ENCODE measurements at places on chromosomes 5 and 9.

DNA sequence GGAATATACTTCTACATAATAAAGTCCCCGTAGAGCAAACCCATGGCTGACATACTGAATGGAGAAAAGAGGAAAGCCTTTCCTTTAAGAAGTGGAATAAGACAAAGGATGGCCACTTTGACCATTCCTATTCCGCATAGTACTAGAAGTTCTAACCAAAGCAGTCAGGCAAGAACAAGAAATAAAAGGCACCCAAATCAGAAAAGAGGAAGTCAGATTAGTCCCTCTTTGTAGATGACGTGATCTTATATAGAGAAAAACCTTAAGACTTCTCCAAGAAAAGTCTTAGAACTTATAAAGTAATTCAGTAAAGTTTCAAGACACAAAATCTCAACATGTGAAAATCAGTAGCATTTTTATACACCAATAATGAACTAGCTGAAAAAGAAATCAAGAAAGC is 133.9 kb downstream of the GIN1 start:
- no peak for DNase-seq

DNA sequence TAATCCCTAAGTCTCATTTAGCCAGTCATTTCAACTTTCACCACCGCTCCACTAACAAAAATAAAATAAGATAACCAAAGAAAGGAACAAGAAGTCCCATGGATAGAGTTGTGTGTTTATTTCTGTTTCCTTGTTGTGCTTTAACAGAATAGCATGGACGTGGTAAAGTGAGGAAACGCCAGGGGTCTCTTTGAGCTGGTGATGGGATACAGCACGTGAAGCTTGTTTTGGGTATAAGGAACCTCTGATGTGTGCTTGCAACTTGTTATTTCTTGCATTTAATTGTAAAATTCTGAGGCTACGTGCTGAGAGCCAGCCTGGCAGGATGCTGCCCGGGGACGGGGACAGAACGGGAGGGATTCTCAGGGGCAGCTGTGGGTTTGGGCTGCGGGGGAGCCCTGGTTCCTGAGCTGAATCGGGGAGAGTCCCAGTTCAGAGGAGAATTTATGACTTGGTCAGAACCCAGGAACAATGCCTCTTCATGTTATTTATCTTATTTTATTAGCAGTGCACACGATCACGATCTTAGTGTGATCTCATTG is 63.4 kb downstream of the ANKRD33B start:
- DNase-seq: no peak

DNA sequence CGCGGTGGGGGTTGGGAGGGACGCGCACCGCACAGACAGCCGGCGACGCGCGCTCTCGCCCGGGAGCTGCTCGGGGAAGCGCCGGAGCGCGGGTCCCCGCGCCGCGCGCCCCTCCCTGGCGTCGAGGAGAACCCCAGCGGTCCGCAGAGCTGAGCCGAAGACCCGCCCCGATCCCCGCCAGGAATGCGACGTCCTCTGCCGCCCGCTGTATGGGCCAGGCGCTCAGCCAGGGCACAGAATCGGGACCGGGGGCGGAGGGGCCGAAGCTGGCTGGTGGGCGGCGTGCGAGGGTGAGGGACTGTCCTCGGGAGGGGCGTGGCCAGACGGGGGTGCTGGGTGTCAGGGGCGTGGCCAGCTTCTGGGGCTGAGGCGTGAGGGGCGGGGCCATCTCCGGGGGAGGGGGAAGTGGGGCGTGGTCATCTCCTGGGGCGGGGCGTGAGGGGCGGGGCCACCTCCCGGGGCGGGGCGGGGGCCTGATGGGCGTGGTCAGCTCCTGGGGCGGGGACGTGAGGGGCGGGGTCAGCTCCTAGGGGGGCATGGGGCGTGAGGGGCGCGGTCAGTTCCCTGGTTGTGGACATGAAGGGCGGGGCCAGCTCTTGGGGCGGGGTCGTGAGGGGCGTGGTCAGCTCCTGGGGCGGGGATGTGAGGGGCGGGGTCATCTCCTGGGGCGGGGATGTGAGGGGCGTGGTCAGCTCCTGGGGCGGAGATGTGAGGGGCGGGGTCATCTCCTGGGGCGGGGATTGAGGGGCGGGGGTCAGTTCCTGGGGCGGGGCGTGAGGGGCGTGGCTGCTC is 965 bp downstream of the PTGDS start:
- DNase-seq: peak; percentile 50

DNA sequence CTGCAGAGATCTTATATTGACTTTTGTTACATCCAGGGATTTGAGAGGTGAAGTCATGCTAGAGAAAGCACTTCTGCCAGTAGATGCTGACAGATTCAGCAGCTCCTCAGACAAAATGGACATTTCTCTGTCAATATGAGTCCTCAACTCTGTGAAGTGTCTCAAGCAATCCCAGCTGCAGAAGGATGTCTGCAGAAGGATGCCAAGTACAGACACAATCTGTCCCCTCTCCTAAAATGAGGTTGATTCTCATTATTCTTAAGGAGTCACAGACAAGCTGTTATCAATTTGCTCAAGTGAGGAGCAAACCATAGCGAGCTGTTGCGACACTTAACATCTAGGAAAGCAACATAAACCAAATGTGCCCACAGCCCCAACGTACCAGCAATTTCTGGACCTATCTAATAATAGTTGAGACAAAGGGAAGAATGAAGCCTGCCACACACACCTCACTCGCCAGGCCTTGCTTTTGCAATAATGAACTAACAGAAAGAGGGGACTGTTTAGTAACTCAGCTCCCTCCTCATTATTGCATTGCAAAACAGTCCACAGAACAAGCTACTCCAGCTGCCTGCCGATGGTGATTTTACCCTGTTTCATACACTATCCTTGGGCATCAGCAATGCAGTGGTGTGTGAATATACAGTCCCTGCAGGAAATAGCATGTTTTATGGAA is 364.2 kb upstream of the PDE4D start:
- no peak for DNase-seq

- no peak for DNase-seq
These were observed 234.5 kb downstream of the EFNA5 start for GRCh38 chr5:107436201-107436600.

DNA sequence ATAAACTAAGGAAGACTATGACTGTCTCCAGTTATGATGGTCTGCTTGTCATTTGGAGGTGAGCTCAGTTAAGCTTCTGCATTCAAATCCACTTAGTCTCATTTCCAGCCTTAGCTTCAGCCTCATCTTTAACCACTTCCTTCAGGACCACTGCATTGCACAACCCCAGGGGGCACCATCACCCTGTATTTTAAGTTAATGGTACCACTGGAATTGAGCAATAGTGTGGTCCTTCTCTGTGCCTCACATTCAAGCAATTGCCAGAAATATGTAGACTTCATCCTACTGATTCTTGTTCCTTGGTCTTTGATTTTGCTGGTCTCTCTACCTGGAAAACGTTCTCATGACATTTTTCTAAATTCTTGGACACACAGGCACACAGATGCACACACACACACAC is 131.5 kb upstream of the PTPN3 start:
- DNase-seq: no peak

- no peak for DNase-seq
These were observed 241.7 kb downstream of the MCTP1 start for GRCh38 chr5:95043234-95043633.

GRCh38 chr5:18965893-18966292 is 1022.1 kb downstream of the CDH18 start:
- DNase-seq: no peak

- DNase-seq: no peak
These were observed 30.9 kb upstream of the SLC46A2 start for GRCh38 chr9:112921549-112921948.

GRCh38 chr5:146924132-146924531 is 45.6 kb upstream of the PPP2R2B start:
- DNase-seq: no peak

DNA sequence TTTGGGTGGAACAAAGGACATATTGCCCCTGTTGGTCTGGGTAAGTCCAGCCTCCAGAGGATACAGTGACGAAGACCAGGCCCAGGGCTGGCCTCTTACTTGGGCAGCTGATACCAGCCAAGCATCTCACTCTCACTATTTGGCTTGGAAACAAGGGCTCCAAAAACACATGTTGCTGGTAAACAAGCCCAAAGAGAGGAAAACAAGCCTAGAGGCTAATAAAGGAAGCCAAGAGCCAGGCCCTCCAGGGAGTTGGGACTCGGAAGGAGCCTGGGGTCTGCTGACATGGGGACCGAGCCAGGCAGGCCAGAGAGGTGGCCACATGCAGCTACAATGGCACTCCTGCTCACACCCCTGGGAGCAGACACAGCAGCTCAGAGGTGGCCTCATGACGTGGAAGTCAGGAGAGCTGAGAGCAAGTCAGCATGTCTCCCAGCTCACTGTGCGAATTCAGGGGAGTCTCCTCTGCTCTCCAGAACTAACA is 5.7 kb downstream of the SPARC start:
- DNase-seq: no peak

- no peak for DNase-seq
These were observed 133.9 kb upstream of the FBN2 start for GRCh38 chr5:128671943-128672342.

DNA sequence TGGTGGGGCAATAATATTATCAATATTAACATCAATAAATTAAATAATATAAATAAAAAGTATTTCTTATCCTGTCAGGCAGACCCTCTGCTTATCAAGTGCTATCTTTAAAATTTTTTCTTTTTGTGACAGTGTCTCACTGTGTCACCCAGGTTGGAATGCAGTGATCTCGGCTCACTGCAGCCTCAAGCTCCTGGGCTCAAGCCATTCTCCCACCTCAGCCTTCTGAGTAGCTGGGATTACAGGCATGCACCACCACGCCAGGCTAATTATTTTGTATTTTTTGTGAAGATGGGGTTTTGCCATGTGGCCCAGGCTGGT is 53.2 kb downstream of the NDST1 start:
- no peak for DNase-seq

DNA sequence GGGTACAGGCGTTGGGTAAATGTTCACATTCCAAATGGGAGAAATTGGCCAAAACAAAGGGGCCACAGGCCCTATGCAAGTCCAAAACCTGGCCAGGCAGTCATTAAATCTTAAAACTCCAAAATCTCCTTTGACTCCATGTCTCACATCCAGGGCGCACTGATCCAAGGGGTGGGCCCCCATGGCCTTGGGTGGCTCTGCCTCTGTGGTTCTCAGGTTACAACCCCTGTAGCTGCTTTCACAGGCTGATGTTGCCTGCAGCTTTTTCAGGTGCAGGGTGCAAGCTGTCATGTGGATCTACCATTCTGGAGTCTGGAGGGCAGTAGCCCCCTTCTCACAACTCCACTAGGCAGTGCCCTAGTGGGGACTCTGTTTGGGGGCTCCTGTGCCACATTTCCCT is 44.8 kb downstream of the NLN start:
- no peak for DNase-seq

- DNase-seq: no peak
These were observed 338.6 kb upstream of the TNC start for GRCh38 chr9:115456515-115456914.

- DNase-seq: peak; percentile 22
These were observed 34.6 kb downstream of the SPARC start for GRCh38 chr5:151651997-151652645.

- no peak for DNase-seq
These were observed 584.7 kb downstream of the SEMA5A start for GRCh38 chr5:8961219-8961618.

- DNase-seq: no peak
These were observed 9.1 kb upstream of the MSMP start for GRCh38 chr9:35763181-35763580.

GRCh38 chr5:111254613-111255012 is 30.4 kb downstream of the CAMK4 start:
- DNase-seq: peak; percentile 13

DNA sequence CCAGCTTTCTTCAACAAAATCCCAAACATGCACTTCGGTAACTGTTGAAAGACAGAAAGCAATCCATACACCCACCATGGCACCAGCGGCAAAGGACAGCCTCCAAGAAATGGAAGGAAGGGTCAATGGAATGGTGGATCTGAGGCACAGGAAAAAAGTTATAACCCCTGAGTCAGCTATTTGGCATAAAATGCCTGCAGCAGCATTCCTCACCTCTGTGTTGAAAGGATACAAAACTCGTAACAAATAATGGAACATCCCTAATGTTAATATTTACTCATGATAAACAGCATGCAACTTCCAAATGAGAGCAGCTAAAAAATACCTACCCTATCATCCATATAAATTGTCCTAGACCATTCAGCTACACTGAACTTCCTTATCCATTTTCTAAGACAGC is 9.4 kb downstream of the FBXW11 start:
- DNase-seq: no peak

DNA sequence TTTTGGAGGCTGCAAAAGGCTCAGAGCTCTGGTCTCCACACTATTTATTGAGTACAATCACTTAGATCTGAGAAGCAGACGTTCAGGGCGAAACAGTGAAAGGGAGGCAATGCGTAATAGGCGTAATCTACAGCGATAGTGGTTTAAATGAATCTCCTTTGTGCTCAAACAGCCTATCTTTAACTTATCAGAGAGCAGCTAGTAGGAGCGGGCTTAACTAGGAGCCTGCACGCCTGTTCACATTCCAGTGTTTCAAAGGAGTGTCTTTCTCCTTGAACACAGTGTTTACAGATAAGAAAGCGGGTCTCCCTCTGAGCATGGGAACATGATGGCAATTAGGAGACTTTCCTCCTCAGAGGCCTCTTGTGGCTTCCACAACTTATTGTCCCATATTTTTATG is 49.4 kb downstream of the AP3B1 start:
- no peak for DNase-seq

GRCh38 chr9:118088090-118088489 is 383.9 kb downstream of the TLR4 start:
- DNase-seq: no peak

DNA sequence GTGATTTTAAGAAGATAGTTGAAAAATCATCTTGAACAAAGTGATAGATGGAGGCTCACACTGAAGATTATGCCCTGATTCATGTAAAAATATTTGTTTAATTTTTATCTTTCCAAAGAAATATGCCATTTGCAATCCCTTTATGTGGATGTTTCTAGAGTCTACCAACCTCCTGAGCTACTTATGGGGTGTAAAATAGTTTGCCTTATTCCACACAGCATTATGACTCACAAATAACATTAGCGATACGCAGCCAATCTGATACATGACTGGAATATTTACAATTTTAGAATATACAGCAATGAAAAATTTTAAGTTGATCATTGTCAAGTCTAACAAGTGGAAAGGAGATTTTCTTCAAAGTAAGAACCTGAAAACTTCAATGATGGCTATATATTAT is 327.5 kb downstream of the EDIL3 start:
- no peak for DNase-seq

DNA sequence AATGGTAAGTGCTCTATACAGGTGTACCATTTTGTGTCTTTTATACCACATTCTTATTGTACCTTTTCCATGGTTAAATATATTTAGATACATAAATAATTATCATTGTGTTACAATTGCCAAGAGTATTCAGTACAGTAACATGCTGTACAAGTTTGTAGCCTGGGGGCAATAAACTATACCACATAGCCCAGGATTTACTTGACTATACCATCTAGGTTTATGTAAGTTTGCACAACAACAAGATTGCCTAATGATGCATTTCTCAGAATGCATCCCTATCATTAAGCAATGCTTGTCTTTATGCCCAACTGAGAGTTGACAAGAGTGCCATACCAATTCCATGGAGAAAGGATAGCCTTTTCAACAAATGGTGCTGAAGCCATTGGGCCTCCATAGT is 136.7 kb upstream of the PJA2 start:
- no peak for DNase-seq
